Stimulated activated effector memory CD8-positive, alpha-beta T cell treated with anti-CD3 and anti-CD28 coated beads, Interleukin-12 subunit alpha, Interleukin-12 subunit beta, amount 100 ng/mL, for 72 hours (primary cell): ENCODE measurements at places on chromosomes 11 and 22.

DNA sequence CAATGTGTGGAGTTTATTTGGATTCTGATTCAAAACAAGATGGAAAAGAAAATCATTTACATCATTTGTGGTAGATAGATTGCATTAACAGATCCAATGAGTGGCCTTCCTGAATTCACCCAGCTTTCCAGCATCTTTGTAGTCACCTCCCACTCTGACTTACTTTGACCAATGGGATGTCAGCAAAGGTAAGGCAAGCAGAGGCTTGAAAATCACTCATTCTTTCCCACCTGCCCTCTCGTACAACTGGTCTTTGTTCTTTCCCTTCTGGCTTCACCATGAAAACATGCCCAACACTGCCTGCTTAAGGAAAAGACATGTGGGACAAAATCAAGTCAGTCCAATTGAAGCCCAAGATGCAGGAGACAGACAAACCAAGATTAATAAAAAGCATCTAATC is 202.1 kb downstream of the TTC28 start:
- no peak for DNase-seq

GRCh38 chr11:69216647-69217051 is 60.9 kb downstream of the SMIM38 start:
- no peak for DNase-seq

DNA sequence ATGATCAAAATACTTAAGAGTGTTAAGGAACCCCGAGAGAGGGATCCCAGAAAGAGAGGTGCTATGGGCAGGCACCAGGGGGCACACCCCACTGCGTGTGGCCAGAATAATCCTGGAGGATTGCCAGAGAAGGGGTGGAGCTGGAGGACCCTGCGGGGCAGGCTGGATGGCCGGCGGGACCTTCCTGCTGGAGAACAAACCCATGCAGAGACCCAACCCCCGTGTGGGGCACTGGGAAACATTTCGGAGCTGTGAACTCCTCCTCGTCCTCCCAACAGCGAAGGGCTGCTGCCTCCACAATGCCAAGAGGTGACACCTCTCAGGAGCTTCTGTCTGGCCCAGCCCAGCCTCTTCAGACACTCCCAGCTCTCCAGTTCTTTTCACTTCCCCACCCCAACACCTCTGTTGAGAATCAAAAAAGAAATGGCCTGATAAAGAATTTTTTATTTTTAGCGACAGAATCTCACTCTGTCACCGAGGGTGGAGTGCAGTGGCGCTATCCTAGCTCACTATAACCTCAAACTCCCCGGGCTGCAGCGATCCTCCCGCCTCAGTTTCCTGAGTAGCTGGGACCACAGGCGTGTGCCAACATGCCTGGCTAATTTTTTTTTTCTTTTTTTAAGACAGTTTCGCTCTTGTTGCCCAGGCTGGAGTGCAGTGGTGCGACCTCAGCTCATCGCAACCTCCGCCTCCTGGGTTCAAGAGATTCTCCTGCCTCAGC is 25.6 kb downstream of the RHOD start:
- no peak for DNase-seq

DNA sequence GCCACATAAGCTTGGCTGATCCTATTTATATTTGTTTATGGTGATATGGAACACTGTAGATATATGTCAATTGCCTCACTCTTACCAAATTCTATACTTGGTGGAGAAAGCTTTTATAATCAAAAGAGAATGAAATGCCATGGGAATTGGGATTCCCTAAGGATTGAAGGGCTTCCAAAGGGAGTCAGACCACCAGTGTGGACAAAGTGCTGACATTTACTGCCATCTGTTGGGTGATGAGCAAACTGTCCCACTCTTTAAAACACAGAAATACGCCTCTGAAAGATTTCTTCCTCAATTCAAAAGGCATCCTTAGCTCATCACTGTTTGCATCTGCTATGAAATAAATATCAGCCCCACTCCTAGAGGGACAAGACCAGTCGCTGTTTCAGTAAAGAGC is 7.1 kb downstream of the SLC1A2 start:
- no peak for DNase-seq

DNA sequence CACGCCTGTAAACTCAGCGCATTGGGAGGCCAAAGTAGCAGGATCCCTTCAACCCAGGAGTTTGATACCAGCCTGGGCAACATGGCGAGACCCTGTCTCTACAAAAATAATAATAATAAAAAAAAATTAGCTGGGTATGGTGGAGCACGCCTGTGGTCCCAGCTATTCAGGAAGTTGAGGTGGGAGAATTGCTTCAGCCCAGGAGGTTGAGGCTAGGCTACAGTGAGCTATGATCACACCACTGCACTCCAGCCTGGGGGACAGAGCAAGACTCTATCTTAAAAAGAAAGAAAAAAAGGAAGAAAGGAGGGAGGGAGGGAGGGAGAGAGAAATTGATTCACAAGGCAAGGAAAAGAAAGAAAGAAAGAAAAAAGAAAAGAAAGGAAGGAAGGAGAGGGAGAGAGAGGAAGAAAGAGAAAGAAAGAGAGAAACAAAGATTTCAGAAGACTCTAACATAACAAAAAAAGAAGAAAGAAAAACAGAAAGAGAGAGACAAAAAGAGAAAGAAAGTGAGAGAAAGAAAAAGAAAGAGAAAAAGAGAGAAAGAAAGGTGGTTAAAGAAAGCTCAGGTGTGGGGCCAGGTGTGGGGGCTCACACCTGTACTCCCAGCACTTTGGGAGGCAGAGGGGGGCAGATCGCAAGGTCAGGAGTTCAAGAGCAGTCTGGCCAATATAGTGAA is 37.3 kb upstream of the MYH9 start:
- no peak for DNase-seq

GRCh38 chr11:100806296-100806695 is 119.2 kb downstream of the ARHGAP42 start:
- DNase-seq = no peak

DNA sequence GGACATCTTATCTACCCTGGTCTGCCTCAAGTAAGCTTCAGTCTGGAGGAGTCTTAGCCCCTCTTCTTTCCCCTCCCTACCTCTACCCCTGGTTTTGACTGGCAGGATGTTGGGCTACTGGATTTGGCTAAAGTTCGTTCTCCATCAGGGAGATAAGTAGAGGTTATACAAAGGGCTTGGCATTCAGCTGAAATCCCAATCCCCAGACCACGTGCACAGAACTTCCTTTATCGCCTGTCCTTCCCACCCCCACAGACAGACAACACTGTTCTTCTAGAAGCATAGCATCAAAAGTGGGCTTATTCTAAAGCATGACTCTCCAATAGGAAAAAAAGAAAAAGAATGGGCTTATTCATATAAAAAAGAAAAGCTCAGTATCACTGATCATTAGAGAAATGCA is 7.8 kb downstream of the PRG3 start:
- no peak for DNase-seq

DNA sequence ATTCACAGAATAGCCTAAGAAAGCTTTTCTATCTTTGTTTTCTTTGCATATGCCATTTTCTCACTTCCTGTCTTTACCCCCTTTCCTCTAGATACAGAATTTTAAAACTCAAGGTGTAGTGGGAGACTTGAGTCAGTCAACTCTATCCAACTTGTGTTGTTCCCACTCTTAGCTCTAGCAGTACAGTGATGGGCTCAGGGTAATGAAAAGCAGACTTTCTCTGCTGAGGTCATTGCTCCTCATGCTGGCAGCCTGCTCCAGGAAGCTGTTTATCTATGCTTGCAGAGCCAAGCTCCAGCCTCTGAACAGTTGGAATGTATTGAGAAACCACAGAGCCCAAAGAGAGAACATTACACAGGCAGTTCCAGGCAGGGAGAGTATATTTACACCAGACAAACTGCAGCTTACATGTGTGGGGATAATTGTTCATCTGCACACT is 68.1 kb downstream of the CSTPP1 start:
- no peak for DNase-seq

DNA sequence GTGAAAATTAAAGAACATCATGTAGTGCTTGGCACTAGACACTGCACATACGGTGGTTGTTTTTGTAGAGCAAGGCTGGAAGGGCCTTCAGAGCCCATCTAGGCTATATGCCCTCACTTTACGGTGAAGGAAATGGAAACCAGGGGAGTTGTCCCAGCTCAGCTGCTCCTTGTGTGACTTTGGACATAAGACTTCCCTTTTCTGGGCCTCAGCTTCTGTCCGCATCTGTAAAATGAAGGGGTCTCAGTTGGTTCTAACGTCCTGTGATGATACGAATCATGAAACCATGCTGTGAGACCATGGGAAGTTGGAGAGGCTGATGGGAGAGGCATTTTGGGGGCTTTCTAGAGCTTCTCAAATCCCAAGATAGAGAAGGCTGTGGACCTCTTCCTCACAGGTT is 4.7 kb downstream of the KCNE3 start:
- no peak for DNase-seq

- DNase-seq = no peak
These were observed 66.9 kb downstream of the SPON1 start for GRCh38 chr11:14029440-14029839.

GRCh38 chr11:9838961-9839360 is 175.1 kb downstream of the SWAP70 start:
- no peak for DNase-seq

DNA sequence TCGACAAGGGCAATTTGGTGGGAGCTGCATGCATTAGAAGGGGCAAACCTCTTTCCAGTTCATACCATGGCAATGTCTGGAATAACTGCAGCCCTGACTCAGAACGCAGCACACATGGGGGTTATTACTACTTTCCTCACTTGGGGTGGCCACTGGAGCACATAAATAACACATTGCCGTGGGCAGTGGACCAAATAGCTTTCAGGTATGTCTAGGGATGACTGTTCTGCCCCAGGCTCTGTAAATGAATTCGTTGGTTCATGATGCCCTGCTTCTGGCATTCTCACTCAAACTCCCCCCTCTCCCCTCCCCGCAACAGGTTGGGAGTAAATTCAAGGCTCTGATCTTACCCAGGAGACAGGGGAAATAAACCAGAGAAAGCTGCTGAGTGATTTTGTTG is 238.0 kb upstream of the PLET1 start:
- DNase-seq = no peak

DNA sequence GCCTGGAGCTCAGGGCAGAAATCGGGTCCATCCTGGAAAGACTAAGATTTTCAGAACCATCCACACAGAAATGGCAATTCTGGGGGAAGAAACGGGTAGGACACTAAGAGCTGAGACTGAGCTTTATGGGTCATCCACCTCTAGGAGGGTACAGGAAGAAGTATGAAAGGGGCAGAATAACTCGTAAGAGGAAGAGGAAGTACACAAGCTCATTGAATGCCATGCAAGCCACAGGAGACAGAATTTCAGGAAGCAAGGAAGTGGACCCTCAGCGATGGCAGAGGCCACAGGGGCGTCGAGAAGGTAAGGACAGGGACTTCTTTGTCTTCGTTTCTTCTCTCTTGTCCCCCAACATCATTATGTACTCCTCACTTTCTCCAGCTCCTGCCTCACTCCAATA is 169.6 kb downstream of the MAML2 start:
- no peak for DNase-seq

DNA sequence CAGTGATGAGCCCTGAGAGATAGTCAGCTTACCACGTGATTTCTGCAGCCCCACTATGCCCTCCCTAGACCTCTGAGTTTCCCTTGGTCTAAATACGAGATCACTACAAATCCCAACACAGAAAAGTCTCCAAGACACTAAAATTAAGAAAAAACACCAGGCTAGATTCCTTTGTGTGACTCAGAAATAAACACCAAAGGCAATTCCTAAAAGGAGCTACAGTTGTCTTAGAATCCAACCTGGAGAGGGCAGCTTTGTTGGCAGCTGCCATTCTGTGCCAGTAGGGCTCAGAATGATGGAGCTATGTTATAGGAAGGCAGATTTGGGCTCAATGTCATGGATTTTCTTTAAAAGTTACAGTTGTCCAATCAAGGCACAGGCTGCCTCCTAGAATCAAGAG is 37.1 kb upstream of the HMGXB4 start:
- DNase-seq = no peak

- DNase-seq = no peak
These were observed 561.8 kb upstream of the B3GAT1 start for GRCh38 chr11:134973801-134974200.

GRCh38 chr11:75323609-75324008 is 27.9 kb downstream of the ARRB1 start:
- no peak for DNase-seq

GRCh38 chr22:19057999-19058491 is 64.2 kb downstream of the DGCR2 start:
- no peak for DNase-seq

GRCh38 chr11:35003186-35003585 is 86.8 kb downstream of the PDHX start:
- no peak for DNase-seq

GRCh38 chr11:132445859-132446291 is 1075.5 kb downstream of the NTM start:
- DNase-seq = no peak

GRCh38 chr22:42994917-42995562 is 19.9 kb downstream of the PACSIN2 start:
- no peak for DNase-seq

DNA sequence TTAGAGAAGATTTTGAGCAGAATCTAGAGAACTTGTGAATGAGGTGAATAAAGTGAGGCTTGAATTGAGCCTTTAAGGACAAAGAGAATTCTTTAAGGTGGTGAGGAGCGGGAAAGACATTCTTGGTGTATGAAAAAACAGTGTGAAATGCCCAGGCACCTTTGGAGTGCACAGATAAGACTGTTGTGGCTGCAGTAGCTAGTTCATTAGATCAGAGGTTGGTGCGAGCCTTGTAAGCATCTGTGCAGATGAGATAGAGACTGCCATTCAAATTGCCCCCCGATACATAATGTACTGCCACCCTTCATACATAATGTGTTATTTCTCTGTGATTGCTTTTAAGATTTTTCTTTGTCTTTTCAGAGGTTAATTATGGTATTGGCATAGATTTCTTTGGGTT is 31.3 kb downstream of the ATXN10 start:
- no peak for DNase-seq

- DNase-seq = no peak
These were observed 56.9 kb downstream of the KREMEN1 start for GRCh38 chr22:29129808-29130140.

DNA sequence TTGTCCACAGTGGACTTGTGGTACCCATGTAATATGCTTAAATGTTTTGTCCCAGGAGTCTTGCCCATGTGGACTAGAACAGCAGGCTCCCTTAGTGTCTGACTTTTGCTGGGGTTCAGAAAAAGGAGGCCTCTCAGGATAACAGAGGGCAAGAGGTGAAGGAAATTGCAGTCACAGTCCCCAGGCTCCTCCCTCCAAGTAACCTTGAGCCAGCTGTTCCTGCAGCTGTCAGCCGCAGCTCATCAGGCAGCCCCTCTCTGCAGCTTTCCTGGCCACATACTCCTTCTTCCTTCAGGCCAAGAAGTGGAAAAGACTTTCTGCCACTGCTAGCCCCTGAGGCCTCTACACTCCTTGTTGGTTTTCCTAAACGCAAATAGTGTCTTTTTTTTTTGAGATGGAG is 6.3 kb upstream of the MYO18B start:
- DNase-seq = no peak
